A549 treated with RU486 at 1 μM for 4 hours (cell line): ENCODE measurements at places on chromosomes 11 and 22. TPM values are rescaled to one million over a fixed set of nuclear protein-coding genes. Genes with fewer than 3 reads are reported as not detected.

Gene KRTAP5-10
- total RNA-seq, result not detected in 5 replicates

Gene MLC1
- total RNA-seq, result 0.05 to 0.06 TPM in 2 of 5 replicates, not detected in the others

Gene ROBO3
- total RNA-seq, result 2.3 to 3.2 TPM (median 2.7 TPM) in 5 replicates

Gene TTLL12
- total RNA-seq, result 17.5 to 22.3 TPM (median 19.8 TPM) in 5 replicates

Gene C11orf52
- total RNA-seq, result not detected in 5 replicates

Gene EFCAB6
- 0.16 to 0.99 TPM (median 0.36 TPM) in 5 replicates for total RNA-seq

Gene POTEH
- not detected in 5 replicates for total RNA-seq

Gene SLC3A2
- 882 to 1,078 TPM (median 1,030 TPM) in 5 replicates for total RNA-seq

Gene OR5P2
- total RNA-seq, result not detected in 5 replicates

Gene GAL3ST1
- 5.2 to 8.6 TPM (median 8.0 TPM) in 5 replicates for total RNA-seq

Gene TMEM151A
- 1.6 to 4.3 TPM (median 3.9 TPM) in 5 replicates for total RNA-seq

Gene TMEM123
- total RNA-seq, result 106 to 204 TPM (median 181 TPM) in 5 replicates

Gene GALNT18
- total RNA-seq, result 15.9 to 19.5 TPM (median 18.4 TPM) in 5 replicates

Gene ASPHD2
- 0.83 to 1.3 TPM (median 1.0 TPM) in 5 replicates for total RNA-seq

Gene SYCE3
- total RNA-seq, result 0.56 to 0.66 TPM (median 0.58 TPM) in 3 of 5 replicates, not detected in the others

Gene OR52N4
- total RNA-seq, result not detected in 5 replicates

Gene CARNS1
- total RNA-seq, result 0.08 to 0.20 TPM (median 0.13 TPM) in 5 replicates

Gene SYT12
- total RNA-seq, result 10.6 to 19.0 TPM (median 14.4 TPM) in 5 replicates

Gene OR5B21
- total RNA-seq, result not detected in 5 replicates

Gene BLID
- total RNA-seq, result not detected in 5 replicates

Gene MMP1
- 0.71 to 1.4 TPM (median 1.1 TPM) in 5 replicates for total RNA-seq

Gene STK33
- total RNA-seq, result 2.5 to 5.6 TPM (median 3.5 TPM) in 5 replicates

Gene IFITM10
- total RNA-seq, result 1.0 to 1.4 TPM (median 1.1 TPM) in 5 replicates

Gene TALDO1
- total RNA-seq, result 399 to 462 TPM (median 422 TPM) in 5 replicates

Gene TRIM6
- total RNA-seq, result 8.9 to 13.1 TPM (median 12.4 TPM) in 5 replicates

Gene LDHAL6A
- total RNA-seq, result not detected in 5 replicates

Gene NCF4
- not detected in 5 replicates for total RNA-seq

Gene ANO5
- total RNA-seq, result 0.89 to 1.8 TPM (median 1.7 TPM) in 5 replicates

Gene GLYATL1
- total RNA-seq, result not detected in 5 replicates

Gene TRIM49
- not detected in 5 replicates for total RNA-seq
